ENCODE measurements at places on chromosomes 1 and 21.
A peak's percentile ranks its signal among the peaks of the same experiment; 100 is the strongest.

- no peak for DNase-seq
Measured at GRCh38 chr1:100629391-100629790, 90.2 kb upstream of the VCAM1 start.

- DNase-seq = peak; percentile 63
Measured at GRCh38 chr1:172394141-172394751, 26.2 kb upstream of the C1orf105 start.

DNA sequence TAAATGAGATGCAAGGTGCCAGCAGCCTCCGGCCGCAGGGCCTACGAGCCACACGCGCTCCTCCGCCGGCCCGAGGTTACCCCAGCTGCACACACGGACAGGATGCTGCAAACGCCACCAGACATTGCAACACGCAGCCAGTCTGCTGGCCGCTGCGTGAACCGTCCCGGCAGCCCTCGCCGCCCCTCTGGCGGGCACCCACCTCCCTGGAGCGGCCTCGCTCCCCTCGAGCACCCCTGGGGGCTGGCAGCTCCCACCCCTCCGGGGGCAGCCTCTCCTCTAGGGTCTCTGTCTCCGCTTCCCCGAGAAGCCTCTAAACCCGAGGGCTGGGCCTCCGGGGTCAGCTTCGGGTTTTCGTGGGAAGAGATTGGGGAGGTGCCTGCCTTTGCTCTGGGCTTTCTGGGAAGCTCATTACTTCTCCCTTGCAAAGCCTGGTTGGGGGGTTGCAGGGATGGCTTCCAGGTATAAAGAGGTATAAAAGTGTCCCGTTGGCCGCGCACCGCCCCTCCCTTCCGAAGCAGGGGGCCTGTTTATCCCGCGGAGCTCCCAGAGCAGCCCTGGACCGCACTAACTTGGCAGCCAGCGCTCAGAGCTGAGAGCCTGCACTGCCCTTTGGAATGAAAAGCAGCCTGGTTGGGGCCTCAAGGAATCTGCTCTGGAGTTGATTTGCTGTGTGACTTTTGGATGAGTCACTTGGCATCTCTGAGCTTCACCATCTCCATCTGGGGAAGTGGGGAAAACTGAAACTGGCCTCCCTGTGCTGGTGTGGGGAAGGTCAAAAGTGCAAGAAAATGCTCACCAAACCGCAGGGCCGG is 21.8 kb downstream of the DHRS3 start:
- no peak for DNase-seq

DNA sequence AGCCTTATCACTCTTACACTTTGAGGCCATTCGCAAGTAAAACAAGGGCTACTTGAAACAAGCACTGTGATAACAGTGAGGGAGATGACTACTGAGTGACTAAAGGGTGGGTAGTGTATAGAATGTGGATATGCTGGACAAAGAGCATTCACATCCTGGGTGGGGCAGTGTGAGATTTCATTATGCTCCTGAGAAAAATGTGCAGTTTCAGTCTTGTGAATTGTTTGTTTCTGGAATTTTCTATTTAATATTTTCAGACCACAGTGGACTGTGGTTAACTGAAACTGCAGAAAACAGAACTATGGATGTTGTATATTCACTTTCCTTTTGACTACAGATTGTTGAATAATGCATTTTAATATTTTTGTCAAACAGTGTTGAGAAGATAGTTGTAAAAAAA is 25.1 kb upstream of the B3GALT2 start:
- DNase-seq = no peak
